ENCODE measurements at places on chromosomes 3 and 15.

DNA sequence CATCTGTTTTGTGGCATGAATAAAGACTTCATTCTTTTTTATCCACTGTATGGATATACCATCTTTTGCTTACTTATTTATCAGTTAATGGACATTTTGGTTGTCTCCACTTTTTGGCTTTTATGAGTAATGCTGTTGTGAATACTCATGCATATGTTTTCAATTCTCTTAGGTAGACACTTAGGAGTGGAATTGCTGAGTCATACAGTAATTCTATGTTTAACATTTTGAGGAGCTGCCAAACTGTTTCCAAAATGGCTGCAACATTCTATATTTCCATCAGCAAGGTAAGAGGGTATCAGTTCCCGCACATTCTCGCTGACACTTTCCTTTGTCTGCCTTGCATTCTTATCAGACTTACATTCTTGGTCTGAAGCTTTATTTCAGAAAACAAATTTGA lies 191.1 kb downstream of the WNT5A start:
- peak; percentile 19 for DNase-seq

GRCh38 chr3:45241206-45241605 lies 15.1 kb upstream of the TMEM158 start:
- no peak for DNase-seq

DNA sequence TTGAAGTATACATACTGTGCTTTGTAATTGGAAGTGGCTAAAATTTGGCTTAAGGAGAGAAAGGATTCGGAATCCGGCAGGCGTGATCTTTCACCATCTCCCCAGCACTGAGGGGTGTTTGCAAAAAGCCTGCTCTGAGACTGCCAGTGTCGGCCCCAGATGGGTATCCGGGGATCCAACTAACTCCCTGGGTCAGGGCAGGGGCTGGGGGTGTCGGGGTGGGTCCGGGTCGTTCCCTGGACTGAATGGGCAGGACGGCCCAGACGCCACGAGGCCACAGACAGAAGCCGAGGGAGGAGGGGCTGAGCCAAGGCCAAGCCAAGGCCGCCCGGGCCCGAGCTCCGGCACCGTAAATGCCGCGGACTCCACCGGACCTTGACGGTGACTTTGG lies 349 bp downstream of the PPIB start:
- DNase-seq = no peak

DNA sequence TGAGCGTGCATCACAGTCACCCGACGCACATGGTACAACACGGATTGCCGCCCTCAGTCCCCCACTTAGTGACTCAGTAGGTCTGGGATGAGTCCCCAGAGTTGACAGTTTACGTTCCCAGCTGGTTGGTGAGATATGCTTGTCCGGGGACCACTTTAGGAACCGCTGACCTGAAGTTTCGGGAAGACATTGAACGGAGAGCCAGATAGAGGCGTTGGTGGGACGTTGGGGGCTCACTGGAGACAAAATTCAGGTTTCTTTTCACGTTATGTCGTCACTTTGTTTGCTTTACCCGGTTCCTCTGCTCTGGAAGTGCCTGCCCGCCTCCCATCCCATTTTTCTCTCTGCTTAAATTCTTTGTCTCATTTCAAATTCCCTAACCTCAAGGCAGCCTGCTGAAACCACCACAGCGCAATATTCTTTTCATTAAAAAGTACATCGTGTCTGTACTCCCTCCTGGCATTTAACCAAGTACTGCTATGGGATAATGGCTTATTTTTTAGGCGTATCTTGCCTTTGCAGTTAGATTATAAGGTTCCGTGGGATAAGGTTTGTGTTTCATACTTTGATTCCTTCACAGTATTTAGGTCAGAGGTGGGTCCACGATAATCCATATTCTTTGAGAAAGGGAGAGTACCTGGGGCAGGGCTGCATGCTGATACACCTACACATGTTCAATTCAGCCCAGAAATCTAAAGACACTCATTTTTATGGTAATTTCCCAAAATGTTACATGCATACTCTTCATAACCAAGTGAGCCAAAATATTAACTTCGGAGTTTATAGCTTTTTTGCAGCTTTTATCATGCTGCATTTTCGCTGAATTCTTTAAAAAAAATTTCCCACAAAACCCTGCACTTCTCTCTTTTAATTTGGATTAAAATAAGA lies 921 bp downstream of the LMLN start:
- DNase-seq = no peak

DNA sequence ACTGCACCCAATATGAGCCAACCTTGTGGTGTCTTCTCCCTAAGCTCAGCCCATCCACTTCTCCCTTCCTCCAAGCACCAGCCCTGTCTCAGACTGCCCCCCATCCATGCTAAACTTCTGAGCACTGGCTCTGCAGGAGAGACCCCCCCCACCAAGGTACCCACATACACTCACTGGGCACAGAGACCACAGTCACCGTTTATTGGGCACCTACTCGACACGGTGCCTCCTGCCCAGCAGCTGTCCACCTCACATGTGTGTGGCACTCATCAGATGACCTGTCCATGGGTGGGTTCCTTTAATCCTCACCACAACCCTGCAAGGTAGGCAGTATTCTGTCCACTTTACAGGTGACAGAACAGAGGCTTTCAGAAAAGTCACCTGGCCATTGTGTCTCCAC lies 22.3 kb upstream of the SFMBT1 start:
- no peak for DNase-seq

DNA sequence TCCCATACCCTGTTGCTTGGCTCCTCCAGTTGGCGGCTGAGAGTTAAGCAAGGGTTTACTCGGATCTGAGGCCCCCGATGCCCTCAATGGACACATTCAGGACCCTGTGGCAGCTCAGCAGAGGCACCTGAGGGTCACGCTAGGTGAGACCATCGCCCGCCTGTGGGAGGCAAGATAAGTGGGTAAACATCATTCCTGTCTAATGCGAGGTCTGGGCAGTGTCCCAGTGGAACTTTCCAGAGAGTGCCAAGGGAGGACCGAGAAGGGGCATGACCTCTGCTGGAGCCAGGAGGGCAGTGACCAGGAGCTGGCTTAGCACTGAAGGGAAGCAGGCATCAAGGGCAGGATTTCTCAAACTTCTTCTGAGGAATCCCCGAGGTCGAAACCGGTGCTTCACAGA lies 65.4 kb upstream of the SEC61A1 start:
- no peak for DNase-seq

DNA sequence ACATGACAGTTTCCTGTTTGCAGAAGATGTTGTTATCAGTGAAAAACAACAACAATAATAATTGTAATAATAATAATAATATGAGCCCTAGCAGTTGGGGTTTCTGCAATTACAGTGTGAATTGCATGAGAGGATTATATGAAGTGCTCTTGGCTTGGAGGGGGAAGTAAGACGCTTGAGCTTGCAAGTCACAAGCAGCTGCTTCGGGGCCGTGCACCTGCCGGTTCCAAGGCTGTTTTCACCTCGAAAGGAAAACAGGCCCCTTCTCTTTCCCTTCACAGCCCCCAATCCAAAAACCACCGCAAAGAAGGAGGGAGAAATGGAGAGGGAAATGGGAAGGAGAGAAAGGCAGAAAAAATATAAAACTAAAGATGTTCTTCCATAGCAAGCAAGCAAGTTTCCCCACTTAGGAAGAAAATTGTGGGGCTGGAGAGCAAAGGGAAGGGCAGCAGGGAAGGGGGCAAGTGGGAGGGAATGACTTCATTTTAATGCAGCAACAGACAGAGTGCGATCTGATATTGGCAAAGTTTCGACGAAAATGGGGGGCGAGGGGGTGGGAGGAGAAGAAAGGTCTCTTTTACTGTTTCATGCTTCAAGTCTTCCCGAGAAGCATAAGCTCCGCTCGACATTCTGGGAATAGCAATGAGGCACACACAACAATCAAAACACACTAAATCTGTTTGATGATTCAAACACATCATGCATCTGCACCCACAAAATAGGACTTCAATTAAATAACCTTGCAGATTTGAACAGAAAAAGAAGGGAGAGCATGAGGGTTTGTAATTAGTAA lies 284.2 kb upstream of the ATP11B start:
- DNase-seq = no peak

GRCh38 chr3:118628704-118629341 lies 405.8 kb downstream of the IGSF11 start:
- peak; percentile 77 for DNase-seq

DNA sequence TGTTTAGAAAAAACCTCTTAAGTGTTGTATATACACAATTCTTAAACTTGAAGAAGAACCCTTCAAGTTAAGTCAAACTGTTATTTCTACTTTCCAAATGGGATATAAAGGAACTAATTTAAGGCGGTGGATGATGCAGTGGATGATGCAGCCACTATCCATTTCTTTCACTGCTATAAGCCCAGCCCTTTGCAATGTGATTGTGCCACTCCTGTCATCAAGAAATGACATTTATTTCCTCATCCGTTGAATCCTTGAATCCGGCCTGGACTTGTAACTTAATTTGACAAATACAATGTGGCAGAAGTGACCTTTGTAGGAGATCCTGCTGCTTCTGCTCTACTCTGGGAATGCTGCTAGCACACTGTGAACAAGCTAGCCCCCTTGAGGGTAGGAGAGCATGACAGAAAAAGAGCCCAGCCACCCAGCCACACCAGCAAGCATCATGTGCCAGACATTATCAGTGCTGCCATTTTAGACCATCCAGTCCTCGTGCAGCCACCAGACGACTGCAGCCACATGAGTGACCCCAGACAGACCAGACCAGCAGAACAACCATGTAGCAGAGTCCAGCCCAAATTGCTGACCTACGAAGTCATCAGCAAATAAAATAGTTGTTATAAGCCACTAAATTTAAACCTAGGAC lies 47.4 kb downstream of the UACA start:
- DNase-seq = peak; percentile 48

- peak; percentile 72 for DNase-seq
Observed at GRCh38 chr15:60507596-60508424, 28.9 kb upstream of the ICE2 start.

GRCh38 chr3:16583551-16583950 lies 21.7 kb downstream of the DAZL start:
- DNase-seq = peak; percentile 39

DNA sequence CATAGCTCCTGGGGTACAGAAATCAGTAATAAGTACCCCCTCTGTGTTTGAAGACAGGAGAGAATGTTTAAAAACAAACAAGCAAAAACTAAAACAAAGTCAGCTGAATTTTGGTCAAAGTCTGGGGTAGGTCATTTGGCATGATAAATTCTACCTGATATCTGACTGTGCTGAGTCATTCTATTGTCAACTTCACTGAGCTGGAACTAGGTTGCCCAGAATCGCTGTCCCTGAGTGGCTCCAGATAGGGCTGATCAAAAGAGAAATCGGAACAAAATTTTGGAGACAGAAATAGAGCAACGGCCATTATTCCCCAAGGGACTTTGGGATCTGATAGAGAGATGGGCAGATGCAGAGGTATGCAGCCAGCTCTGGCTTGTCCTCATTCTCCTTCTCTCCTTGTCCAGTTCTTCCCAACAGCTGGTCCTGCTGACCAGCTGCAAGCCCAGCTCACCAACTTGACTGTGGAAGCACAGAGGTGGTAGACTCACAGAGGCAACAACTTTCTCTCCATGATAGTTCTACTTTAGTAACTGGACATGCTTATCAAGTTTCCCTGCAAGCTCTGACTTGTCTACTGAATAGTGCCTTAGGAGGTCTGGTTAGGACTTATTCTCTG lies 57.3 kb upstream of the MYRIP start:
- no peak for DNase-seq

GRCh38 chr3:41846850-41847249 lies 115.1 kb downstream of the ULK4 start:
- no peak for DNase-seq

- DNase-seq = no peak
Observed at GRCh38 chr3:30112411-30112810, 494.0 kb upstream of the TGFBR2 start.

All from PC-3 (cell line).